ENCODE measurements at places on chromosomes 7 and 10.
A peak's percentile ranks its signal among the peaks of the same experiment; 100 is the strongest.

GRCh38 chr7:38187794-38188440, 9.9 kb downstream of the STARD3NL start:
- no peak for ATAC-seq

- peak; percentile 68 for ATAC-seq
These were observed 708.7 kb downstream of the SUGCT start for GRCh38 chr7:40843338-40843985.

DNA sequence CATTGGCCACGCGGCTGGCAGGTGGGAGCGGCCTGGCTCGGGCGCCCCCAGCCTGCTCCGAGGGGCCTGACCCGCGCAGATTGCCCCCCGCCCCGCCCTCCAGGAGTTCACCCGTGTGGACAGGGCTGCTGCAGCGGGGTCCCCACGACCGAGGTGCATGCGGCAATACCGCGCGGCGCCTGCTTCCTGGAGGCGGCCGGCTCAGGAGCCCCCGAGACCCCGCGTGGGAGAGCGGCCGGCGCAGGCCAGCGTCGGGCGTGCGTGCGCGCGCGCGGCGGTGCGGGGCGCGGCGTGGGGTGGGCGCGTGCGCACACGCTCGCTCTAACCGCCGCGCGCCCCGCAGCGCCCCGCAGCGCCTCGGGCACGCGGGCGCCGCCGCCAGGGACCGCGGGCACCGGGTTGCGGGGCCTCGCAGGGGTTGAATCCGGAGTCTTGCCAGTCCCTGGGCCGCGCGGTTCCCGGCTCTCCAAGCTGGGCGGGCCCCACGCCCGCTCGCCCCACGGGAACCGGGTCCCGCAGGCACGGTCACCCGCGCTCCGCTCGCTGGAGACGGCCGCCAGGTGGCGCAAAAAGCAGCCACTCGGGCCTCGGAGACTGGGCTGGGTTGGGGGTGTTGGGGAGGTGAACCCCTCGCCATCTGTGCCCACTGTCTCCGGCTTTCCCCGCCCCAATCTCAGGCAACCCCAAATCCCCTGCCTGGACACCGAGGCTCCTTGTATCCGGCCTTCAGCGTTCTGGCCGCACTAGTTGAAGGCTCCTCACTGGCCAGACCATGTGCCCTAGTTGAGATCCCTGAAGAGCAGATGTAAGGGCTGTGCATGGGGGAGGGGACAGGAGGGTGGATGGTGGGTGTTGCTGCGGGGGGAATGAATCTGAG, 1.3 kb upstream of the ACHE start:
- peak; percentile 59 for ATAC-seq

DNA sequence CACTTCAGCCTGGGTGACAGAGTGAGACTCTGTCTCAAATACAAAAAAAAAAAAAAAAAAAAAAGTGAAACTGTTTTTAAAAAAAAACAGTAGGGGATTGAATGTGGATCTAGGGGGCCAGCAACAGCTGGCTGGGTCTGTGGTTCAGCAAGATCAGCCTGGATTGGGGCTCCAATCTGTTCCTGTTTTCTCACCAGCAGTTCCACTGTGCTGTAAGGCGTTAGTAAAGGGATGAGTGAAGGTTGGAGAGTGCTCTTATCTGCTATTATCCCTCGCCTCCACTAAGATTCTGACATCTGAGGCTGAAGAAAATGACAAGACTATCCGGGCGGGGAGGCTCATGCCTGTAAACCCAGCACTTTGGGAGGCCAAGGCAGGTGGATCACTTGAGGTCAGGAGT, 41.6 kb upstream of the GTF2IRD1 start:
- ATAC-seq: no peak

DNA sequence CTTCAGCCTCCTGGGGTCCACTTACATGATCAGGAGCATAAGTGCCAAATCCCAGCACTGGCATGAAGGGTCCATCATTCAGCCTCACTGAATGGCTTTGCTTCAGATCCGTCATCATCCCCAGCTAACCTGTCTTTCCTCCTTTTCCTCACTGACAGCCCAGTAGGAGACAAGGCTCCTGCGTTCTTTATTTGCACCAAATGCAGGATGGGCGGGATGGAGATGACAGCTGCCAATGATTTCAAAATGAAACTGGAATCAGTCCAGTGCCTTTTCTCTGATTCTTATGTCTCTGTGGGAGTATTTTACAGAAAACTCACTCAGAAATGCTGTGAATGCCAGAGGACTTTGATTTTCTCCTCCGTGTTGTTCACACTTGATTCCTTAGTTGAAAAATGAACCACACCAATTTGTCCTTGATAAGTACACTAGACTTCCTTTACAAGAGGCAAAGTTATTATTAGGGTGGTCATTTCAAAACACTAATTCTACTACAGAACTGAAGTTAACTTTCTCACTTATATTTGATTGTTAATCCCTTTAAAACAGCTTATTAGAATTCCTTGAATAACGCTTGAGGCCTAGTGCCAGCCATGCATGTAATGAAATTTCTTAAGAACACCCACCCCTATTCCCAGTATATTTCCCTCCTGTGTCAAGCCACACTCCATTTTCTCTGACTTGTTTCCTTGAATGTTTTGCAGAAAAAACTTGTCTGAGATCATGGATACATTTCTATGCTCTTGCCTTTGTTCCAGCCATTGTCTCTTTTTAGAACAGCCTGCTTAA, at the start of gene AKR1C8:
TSS of gene AKR1C8 (minus strand) at position 164 of the 789 bp plus-strand sequence. CDS start at position 118, 46 bp downstream.
- peak; percentile 78 for ATAC-seq

- ATAC-seq: no peak
These were observed 143.0 kb downstream of the ST7 start for GRCh38 chr7:117096330-117096729.

- no peak for ATAC-seq
These were observed 97.1 kb downstream of the CREB5 start for GRCh38 chr7:28509251-28510025.

GRCh38 chr10:47020471-47020870, 109.2 kb downstream of the PTPN20 start:
- ATAC-seq: no peak

DNA sequence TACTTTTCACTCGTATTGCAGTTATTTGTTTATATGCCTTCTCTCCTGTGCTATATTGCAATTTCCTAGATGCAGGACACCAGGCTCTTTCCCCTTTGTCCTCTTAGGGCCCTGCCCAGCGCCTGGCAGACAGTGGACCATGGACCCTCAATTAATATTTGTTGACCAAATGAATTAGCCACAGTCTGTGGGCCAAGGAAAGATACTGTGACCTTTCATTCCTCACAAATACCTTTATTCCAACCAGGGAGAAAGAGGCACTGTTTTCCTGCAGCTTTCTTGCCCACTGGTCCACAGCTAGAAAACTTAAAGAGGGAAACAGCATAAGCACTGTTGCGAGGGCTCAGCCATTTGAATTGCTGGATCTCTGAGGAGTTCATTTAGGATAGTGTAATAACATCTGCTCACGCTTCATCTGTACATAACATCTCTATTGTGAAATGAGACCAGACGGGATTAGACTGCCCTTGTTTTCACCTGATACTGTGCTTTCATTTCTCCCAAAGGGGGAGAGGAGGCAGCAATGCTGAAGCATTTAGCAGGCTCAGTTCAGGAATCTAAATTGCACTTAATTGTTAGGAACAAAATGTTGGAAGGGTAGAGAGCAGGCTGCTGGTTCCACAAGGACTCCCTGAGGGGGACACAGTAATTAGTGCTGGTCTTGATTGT, 46.7 kb downstream of the TNS3 start:
- peak; percentile 8 for ATAC-seq

DNA sequence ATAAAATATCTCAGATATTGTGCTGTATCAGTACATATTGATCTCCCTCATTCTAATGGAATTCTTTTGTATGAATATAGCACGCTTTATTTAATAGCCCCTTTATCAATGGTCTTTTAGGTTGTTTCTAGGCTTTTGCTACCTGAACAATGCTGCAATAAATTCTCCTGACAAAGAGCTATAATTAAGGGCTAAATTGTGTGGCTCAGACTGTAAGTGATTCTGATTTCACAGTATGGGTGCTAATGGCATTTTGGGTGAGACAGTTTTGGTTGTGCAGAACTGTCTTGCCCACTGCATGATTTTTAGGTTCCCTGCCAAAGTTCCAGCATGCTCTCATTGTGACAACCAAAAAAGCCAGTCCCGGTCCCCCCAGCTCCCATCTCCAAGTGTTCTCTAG, 363.2 kb downstream of the REEP3 start:
- ATAC-seq: no peak

- no peak for ATAC-seq
These were observed 44.0 kb upstream of the ADGRA1 start for GRCh38 chr10:133043541-133044225.

DNA sequence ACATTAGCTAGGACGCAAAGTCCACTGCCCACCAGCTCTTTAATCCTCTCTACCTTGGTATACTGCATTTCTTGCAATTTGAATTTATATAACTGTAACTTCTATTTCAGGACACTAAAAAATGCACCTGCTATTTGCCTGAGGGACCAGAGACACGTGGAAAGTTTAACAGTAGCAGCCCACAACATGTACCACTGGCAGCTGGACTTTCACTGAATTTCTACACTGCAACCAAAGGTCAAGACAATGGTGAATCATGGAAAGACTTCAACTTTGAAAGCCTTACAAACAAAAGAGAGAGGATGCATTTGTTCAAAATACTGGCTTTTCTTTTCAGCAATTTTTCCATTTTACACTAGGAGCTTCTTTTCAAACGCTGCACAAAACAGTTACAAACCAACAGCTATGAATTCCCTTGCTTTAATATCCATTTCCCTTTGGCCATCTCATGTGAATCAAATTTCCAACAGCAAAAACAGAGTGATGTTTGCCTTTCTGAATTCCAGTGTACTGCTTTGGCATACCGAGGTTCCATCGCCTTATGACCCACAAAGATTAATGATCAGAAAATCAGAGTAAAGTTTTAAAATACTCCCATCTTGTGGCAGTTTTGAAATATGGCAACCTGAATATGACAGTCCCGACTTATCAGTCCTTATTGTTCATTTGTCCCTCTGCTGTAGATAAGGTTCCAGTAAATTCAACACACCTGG, 29.9 kb upstream of the HNRNPH3 start:
- peak; percentile 76 for ATAC-seq

GRCh38 chr10:17905491-17905890, 46.2 kb upstream of the SLC39A12 start:
- no peak for ATAC-seq

GRCh38 chr7:31651234-31652062, 35.6 kb upstream of the PPP1R17 start:
- ATAC-seq: no peak

DNA sequence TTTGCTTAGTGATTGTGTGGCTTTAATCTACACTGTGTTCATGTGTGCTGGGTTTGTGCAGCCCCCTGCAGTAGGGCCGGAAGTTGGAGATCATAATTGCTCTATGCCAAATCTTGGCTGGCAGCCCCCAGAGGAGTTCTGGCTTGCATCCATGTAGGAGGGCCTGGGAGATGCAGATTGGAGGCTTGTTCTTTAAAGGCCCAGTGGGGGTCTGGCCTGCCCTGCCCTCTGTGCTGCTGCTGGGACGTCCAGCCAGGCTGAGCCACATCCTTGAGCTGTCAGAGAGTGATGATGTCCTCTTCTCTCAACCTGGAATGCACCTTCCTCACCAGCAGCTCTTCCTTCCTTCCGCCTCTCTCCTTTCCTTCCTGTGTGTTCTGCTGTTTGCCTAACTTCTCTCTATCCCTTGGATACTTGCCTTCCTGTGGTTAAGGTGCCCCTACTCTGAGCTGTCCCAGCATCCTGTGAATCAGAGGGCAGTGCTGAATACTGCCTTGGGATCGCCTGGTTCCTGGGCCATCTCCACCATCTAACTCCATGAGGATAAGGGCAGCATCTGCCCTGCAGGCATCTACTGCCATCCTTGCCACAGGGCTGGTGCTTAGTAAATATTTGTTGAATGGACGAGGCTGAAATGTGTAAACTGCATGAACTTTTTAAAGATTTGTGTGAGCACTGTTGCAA, 30.2 kb downstream of the DOCK1 start:
- no peak for ATAC-seq

DNA sequence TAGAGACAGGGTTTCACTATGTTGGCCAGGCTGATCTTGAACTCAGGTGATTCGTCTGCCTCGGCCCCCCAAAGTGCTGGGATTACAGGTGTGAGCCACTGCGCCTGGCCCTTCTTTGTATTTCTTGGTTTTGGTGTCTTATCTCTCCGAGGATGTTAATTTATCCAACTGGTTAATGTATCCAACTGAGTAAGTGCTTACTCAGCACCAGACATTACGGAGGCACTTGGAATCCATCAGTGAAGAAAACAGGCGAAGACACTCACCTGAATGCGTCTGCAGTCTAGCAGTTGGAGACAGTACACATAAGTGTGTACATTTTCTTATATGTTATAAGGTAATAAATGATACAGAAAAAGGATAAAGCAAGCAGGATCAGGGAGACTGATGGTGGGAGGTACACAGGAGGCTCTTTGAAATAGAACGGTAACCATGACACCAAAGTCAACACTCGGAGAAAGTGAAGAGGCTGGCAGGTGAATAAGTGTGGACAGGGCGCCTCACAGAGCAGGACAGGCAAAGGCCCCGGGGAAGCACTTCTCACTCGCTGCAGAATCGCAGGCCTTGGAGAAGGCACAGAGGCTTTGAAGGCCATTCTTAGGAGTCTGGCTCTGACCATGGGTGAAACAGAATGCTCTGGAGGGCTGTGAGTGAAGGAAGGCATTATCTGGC, 73.1 kb downstream of the LANCL2 start:
- no peak for ATAC-seq

GRCh38 chr10:23253780-23254179, 61.7 kb downstream of the PTF1A start:
- ATAC-seq: no peak

DNA sequence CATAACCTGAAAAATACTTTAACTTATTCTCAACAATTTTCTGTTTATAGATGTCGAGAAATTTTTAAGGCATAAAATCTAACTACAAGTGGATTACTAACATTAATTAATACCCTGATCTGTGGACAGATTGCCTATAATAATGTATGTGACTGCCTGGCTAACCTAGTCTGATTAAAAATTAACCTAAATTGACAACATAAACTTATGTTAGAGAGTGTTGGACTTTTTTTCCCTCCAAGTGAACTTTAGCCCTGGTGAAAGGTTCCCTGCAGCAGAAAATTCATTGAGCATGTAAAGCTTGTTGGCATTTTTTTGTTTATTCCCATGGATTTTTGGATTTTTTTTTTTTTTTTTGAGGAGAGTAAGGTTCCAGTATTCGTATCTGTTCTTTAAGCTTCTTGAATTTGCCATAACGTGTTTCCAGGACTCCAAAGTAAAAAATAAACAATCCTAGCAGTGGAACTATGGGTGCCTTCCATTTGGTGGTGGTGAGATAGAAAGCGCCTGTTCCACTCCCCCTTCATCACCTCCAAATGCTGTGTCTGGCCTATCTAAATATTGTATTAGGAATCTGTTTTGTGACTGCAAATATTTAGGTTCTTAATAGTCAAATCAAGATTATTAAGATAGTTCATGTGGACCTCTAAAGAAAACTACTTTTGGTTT, 36.1 kb downstream of the NET1 start:
- ATAC-seq: no peak
